ENCODE measurements at places on chromosomes 2 and 18.
A peak's percentile ranks its signal among the peaks of the same experiment; 100 is the strongest.

GRCh38 chr2:136322428-136322827 lies 204.5 kb upstream of the CXCR4 start:
- DNase-seq = no peak

- no peak for DNase-seq
These were observed 9.5 kb downstream of the KCNG2 start for GRCh38 chr18:79806976-79807841.

GRCh38 chr2:128214866-128215460 lies 103.7 kb downstream of the HS6ST1 start:
- DNase-seq = no peak

- no peak for DNase-seq
These were observed 123.1 kb downstream of the LPIN1 start for GRCh38 chr2:11869391-11869991.

- DNase-seq = no peak
These were observed 54.1 kb upstream of the MYCN start for GRCh38 chr2:15886231-15886630.

GRCh38 chr2:211495339-211495738 lies 938.9 kb downstream of the CPS1 start:
- no peak for DNase-seq

- DNase-seq = no peak
These were observed 81.1 kb downstream of the MRPS9 start for GRCh38 chr2:105118960-105119359.

- DNase-seq = no peak
These were observed 86.8 kb downstream of the MAIP1 start for GRCh38 chr2:200042102-200042735.

- DNase-seq = no peak
These were observed 74.2 kb downstream of the TNS1 start for GRCh38 chr2:217928324-217929181.

- no peak for DNase-seq
These were observed 160.4 kb downstream of the HDAC4 start for GRCh38 chr2:239240414-239240881.

DNA sequence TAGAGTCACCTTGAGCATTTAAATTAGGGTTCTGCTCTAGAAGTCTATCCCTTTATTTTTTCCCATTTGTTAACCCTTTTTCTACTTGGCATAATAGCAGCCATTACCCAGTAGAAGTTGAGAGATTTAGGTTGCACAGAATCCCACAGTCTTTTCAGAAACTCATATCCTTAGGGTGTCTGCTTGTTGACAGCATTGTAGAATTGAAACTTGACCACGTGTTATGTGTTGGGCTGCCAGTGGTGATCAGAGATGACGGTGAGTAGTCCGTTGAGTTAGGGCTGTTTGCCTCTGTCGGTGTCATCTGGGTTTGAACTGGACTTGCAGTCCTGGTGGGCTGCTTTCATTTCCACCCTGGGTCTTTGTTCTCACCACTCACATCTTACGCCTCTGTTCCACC lies 114.4 kb downstream of the NEDD4L start:
- no peak for DNase-seq

DNA sequence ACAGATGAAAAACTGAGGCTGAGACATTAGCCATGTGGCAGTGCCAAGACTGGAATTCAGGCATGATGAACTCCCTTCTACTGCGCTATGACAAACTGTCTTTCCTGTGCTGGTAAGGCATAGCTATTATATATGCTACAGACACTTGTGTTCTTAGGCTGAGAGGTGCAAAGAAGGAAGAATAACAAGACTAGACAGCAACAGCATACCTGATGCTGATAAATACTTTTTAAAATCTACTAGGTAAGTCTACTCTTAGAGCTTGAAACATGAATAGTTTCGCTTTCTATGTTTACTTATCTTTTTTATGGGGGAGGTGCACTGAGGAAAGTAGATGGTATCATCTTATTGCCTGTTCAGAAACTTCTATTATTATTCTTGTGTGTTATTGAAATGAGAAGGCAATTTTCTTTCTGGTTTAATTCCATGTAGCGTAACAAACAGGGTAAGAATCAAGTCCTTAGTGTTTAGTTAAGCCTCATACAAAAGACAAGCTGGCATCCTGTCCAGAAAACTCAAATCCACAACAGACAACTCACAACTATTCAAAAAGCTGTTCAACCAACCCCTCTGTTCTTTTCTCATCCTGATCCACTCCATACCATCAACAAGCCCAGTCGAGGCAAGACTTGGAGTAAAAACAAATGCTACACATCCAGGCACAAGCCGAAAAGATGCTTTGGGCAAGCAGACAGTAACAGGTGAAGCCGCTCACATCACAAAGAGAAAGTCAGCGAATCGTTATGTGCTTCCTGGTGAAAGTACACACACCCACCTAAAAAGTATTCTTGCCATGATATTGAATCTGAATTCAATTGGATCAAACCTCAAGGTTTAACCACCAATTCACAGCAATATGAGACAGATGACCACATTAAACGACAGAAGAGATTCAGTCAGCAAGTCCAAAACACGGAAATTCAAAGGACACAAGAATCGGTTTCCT lies 1.5 kb downstream of the TTC32 start:
- peak; percentile 37 for DNase-seq

DNA sequence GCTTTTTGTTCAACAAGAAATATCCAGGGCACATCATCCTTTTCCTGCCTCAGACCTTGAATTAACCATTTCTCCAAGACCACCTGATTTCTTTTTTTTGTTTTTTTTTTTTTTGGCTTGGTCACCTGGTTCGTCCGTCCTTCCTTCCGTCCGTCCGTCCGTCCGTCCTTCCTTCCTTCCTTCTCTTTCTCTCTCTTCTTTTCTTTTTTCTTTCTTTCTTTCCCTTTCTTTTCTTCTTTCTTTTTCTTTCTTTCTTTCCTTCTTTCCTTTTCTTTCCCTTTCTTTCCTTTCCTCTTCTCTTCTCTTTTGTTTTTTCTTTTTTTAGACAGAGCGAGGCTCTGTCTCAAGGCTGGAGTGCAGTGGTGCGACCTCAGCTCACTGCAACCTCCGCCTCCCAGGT lies 80.7 kb downstream of the TET3 start:
- DNase-seq = no peak

DNA sequence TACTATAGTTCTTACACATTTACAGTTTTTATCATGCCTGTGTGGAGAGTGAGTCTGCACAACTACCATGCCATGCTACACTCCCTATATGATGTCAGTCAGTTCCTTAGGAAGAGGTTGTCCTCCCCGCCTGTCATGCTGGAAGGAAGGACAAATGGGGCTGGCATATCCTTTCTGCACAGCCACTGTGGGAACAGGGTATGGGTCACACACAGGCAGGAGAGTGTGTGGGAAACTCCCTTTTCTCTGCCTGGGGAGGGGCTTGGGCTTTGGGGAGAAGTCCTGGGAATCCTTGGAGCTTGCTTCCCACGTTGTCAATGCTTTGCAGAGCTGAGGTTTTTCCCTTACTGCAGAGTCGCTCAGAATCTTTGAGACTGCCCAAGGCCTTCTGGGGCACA lies 232.1 kb downstream of the PRKCE start:
- DNase-seq = no peak

DNA sequence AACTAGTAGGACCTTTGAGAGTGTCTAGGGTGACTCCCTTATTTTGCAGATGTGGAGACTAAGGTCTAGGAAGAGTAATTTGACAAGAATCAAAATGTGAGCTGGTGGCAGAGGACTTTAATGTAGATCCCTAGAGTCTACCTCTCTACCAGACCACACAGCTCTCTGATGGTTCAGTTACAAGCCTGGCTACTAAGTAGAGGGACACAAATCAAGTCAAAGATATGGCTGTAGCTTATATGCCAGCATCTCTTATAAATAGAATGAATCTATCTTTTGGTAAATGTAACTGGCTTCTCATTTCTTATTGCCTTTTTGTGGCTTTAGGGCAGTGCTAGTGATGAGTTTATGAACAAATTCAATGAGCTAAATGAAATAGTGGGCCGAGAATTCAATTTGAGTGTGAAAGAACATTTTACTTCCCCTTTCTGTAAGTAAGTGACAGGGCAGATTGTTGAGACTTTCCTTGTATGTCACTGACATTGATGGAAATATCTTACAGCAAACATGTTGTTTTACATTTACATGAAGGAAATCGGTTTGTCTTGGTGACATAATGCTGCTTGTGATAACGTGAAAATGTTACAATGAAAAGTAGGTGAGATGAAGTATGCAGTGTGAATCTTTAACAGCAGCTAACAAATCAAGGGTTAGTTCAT lies 28.3 kb downstream of the CSRNP3 start:
- no peak for DNase-seq

- no peak for DNase-seq
These were observed 454.1 kb downstream of the MEIS1 start for GRCh38 chr2:66888791-66889631.

DNA sequence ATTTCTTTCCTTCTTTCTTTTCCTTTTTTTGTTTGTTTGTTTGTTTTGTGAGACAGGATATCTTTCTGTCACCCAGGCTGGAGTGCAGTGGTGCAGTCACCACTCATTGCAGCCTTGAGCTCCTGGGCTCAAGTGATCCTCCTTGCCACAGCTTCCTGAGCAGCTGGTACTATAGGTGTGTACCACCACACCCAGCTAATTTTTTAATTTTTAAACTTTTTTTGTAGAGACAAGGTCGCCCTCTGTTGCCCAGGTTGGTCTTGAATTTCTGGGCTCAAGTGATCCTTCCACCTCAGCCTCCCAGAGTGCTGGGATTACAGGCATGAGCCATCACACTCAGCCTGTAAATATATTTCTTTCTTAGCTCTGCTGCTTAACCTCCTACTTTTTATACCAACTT lies 83.4 kb upstream of the CYP20A1 start:
- peak; percentile 1 for DNase-seq

DNA sequence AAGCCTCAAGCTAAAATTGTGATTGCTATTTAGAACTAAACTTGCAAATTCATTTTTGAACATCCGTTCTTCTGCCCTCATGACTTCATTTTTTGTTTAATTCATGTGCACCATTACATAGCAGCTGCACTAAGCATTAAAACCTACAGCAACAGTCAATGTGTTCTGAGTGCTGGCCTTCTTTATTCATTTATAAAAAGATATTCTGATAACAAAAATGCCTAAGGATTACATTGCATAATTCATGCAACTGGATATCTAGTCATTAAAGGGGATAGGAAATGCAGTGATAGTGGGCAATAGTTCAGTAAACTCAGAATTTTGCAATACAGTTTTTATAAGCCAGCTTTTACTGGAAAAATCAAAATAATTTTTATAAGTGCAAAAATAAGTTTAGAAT lies 294.4 kb upstream of the EPC2 start:
- DNase-seq = no peak

GRCh38 chr2:120376679-120377640 lies 31.0 kb downstream of the INHBB start:
- no peak for DNase-seq

GRCh38 chr2:85470850-85471800 lies 52.6 kb downstream of the SH2D6 start:
- no peak for DNase-seq

DNA sequence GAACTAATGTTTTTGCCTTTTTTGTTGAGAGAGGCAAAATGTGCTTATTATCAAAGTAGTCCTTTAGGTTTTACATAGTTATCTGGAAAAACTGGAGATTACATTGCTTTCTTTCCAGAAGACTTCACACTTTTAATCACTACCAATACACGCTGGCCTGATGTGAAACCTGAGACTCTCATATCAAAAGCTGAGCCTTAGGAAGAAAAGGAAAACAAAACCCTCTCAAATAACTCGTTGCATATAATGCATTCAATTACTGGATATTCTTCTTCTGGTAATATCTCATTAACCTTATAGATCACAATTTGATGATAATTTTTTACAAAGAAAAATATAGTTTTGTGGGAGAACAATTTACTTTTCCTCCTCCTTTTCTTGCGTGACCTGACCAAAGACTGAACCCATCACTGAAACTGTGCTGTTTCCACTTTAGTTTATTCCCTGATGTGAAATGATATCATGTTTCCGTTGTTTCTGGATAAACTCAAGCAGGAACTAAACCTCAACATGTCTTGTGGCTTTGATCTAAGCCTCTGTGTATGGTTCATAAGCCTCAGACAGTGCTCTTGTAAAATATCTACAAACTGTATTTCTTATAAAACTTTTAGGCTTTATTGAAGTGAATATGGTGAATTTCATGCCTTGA lies 332.4 kb downstream of the GULP1 start:
- no peak for DNase-seq

GRCh38 chr18:58046093-58046793 lies 2.2 kb downstream of the NEDD4L start:
- DNase-seq = no peak

DNA sequence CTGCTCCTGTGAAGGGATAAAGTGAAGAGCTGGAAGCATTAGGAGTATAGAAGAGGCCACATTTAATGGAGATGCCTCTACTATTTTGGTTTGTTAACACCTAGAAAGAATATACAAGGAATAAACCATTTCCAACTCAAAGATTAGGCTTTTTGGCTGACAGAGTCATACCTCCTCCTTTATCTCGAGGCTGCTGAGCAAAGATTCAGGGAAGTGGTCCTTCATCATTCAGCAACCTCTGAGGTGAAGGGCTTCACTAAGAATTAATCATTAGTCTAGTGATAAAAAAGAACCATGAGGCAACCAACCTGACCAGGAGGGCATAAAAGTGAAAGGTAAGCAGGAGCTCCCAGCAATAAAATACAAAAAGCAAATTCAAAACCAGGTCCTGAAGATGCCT lies 25.8 kb downstream of the AAK1 start:
- DNase-seq = no peak

DNA sequence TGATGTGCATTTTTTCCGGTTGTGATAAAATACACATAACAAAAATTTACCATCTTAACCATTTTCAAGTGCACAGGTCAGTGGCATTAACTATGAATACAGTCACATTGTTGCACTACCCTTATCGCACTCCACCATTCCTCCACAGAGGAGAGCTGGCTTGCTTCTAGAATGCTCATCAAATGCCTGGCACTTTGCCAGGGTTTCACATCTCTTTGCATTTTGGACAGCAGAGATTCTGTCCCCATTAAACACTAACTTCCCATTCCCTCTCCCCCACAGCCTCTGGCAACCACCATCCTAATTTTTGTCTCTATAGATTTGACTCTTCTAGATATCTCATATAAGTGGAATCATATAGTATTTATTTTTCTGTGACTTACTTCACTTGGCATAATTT lies 165.0 kb downstream of the ASB1 start:
- DNase-seq = no peak

GRCh38 chr2:65316072-65316471 lies 88.4 kb downstream of the ACTR2 start:
- no peak for DNase-seq

DNA sequence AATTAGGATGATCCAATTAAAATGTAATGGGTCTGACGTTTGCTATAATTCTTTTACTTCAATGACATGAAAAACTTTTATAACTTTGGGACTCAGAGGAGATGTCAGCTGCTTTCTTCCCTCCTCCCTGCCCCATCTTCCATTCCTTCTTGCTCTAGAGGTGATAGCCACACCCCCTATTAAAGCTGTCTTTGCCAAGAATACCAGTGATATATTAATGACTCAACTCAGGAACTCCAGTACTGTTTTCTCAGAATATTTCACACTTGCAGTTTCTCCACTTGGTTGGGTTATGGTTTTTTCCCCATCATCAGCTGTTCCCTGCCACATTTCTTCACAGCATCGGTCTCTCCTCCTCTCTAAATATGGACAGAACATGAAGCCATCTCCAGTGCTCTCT lies 184.0 kb downstream of the KCNE4 start:
- DNase-seq = no peak
